ENCODE measurements at places on chromosomes 5 and 9.

DNA sequence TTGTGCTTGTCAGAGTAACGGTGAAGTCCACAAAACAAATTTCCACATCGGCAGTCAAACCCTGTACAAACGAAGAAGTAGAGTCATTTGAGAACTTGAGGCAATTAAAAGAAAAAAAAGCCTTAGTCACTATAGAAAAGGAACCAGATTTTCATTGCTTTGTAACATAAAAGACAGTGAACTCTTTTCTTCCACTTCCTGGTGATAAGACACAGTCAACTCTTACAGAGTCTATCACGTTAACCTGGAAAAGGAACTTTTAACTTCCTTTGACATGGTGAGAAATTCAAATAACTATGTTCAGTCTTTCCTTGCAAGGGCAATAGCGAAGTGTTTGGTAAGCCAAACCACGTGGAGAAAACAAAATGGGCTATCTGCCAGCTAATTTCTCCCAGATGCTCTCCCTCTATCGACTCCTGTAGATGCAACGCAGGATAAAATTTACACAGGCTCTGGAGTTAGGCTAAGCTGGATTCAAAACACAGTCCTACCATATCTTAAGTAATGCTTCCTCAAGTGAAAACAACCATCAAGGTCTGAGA lies 8.9 kb downstream of the ZFAND5 start:
- no peak for DNase-seq

GRCh38 chr5:124871303-124871702 lies 124.9 kb upstream of the ZNF608 start:
- no peak for DNase-seq

- DNase-seq = peak; percentile 41
These were observed 53.1 kb upstream of the TYRP1 start for GRCh38 chr9:12640016-12640587.

DNA sequence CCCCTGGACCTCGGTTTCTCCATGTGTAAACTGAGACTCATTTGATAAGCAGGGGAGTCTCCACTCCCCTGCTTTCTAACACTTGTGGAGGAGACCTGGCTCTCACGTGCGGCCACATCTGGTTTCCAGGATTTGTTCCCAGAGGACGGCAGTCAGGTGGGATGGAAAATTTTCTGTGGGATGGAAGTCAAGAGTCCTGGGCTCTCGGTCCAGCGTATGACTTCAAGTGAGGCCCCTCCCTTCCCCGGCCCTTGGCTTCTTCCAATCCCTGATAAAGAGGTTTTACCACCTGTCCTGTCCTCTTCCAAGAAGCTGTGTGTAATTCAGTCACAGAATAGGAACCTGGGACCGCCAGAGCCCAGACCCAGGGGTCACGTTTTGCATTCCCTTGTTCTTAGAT lies 35.0 kb downstream of the TMOD1 start:
- no peak for DNase-seq

DNA sequence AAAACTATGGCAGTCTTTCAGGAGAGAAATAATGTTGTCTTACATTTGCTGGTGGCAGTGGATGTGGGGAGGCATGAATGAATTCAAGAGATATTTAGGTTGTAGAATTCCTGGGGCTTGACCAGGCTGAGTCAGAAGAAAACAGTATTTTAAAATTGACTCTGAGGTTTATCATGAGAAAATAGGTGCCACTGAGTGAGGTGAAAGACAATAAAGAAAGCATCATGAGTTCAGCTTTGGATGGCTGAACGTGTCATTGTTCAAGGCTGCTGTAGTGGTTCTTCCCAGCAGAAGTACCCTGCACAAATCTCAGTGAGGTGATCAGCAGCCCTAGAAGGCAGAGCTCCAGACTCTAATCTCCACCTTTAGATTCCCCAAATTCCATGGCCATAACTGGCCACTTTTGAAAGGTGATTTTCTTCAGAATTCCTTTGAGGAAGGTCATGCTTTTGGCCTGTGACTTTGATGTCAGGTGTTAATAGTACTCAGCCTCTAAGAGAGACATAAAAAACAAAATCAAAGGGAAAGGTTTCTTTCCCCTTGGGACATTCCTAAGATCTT lies 395.4 kb downstream of the NTRK2 start:
- no peak for DNase-seq
